Activated CD4-positive, alpha-beta T cell treated with anti-CD3 and anti-CD28 coated beads, Interleukin-2, amount 50 U/mL, for 48 hours (primary cell): ENCODE measurements at places on chromosomes 16 and 17.
A peak's percentile ranks its signal among the peaks of the same experiment; 100 is the strongest.

DNA sequence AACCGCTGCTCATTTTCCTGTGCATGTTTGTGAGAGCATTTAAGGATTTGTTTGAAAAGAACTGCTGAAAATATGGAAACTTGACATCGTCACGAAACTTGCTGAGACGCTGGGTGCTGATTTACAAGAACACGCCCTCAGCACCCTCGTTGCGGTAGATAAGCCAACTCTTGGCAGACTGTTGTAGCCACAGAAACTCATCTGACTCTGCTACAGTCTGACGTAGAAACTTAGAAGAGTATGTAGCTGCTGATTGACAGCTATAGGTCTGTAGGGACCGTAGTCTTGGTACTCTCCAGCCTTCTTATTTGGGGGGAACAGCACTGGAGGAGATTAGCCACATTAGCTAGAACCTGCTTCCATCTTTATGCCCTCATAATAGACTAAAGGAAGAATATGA is 36.1 kb upstream of the MYH2 start:
- no peak for DNase-seq

DNA sequence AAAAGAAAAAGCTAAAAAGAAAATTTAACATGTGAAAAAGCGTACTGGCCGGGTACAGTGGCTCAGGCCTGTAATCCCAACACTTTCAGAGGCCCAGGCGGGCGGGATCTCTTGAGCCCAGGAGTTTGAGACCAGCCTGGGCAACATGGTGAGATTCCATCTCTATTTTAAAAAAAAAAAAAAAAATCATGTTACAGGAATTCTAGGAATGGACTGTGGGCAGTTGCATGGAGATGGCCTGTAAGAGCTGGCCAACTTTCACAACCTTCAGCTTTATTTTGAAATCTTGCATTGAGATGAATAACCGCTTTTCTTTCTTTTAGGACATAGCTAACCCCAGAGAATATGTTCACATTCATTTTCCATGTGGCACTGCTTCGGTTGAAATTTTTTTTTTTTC is 8.2 kb upstream of the CIAO3 start:
- no peak for DNase-seq

DNA sequence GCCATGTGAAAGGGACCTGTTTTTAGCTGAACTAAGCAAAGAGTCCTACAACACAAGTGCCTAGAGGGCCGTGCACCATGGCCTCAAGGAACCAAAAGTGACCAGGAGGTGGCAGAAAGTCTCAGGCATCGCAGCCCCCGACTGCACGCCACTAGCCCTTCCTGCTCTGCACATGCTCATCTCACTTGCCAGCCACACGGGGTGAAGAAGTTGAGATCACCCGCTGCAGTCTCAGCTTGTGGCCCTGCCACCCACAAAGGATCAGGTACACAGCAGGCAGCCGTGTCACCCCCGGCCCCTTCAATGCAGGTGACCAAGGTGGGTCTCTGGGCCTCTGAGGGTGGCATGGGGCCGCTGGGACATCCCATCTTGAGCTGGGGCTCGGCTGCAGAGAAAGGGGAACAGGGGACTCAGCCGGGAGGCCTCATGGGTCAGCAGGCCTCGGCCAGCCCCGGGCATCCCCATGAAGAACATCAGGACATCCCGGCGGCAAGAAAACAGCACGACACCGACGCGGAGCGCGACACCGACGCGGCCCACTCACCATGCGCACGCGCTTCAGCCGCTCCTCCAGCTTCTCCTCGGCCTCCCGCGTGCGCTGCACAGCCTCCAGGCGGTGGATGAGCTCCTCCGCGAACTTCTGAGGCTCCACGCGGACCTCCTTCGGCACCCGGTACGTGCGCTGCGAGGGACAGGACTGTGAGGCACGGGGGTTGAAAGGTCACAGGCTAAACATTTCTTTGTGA is 21.0 kb downstream of the PDIA2 start:
- no peak for DNase-seq

- no peak for DNase-seq
These were observed 181.2 kb downstream of the PARN start for GRCh38 chr16:14448879-14449278.

GRCh38 chr16:66382171-66382965 is 15.9 kb downstream of the CDH5 start:
- DNase-seq = no peak

DNA sequence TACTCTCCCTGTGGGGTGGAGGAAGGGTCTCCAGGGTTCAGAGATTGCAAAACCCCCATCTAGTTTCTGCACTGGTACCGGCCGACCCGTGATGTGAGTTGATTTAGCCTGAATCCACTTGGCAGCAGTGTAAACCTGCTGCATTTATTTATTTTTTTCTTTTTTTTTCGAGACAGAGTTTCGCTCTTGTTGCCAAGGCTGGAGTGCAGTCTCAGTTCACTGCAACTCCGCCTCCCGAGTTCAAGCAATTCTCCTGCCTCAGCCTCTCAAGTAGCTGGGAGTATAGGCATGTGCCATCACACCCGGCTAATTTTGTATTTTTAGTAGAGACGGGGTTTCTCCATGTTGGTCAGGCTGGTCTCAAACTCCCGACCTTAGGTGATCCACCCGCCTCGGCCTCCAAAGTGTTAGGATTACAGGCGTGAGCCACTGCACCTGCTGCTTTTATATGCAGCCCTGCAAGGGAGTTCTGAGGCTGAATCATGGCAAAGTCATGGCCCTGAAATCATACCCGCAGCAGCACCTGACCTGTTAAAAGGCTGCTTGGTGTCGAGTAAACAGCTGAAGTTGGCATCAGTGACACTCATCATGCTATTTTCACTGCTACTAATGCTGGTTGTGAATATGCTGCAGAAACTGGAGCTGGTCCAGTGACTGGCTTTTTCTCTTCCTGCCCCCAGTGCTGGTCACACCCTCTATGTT is 21.4 kb downstream of the DEXI start:
- DNase-seq = no peak

DNA sequence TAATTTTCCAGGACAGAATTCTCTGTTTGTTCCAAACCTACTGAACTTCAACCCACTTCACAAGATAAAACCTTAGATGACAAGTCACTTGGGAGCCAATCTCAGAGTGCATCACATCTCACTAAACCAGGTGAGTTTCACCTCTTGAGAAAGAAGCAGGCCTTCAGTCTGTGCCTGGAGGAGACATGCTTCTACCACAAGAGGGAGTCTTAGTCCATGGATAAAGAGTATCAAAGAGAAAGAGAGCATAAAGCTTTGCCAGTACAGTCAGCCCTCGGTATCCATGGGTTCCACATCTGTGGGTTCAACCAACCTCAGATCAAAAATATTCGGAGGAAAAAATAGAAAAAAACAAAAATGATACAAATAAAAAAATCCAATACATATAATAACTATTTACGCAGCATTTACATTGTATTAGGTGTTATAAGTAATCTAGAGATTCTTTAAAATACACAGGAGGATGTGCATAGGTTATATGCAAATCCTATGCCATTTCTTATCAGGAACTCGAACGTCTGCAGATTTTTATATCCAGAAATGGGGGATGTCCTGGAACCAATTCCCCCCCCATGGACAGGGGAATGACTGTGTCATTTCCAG is 37.7 kb downstream of the DUSP14 start:
- no peak for DNase-seq

DNA sequence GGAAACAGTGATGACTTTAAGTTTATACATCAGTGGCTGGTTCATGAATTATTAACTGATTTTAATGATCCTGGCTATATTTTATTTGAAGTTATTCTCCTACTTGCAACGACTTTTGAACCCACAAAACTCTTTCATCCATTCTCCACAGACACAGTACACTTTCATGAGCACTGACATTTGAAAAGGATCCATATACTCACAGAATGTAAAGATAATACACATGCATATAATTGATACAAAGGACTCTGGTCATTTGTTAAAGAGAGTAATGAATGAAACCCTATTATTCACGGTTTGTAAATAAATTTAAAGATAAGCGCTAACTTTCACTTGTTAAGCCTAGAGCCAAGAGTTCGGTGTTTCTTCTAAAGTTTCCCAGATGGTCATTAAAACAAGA is 3.3 kb downstream of the TOX3 start:
- DNase-seq = no peak

- DNase-seq = no peak
These were observed 11.9 kb downstream of the KATNB1 start for GRCh38 chr16:57747496-57747895.

GRCh38 chr16:48160575-48160974 is 4.8 kb upstream of the ABCC12 start:
- DNase-seq = no peak

DNA sequence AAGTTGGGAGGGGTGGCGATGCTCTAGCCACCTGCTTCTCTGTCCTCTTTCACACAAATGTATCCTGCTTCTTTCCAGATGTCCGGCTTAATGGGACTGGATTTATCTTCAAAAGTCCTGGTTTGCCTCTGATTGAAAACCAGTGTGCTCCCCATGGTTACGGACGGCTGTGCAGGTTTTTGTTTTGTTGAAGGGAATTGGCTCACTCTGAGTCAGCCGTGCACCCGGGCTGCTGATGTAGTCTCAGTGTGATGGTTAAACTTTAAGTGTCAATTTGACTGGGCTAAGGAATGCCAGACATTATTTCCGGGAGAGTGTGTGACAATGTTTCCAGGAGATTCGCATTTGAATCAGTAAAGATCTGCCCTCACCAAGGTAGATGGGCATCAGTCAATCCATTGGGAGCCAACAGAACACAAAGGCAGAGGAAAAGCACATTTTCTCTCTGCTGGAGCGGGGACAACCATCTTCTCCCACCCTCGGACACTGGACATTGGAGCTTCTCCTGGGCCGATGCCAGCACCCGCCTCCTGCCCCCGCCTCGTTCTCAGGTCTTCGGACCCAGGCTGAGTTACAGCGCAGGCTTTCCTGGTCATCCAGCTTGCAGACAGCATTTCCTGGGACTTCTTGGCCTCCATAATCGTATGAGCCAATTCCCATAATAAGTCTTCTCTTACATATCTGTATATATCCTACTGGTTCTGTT is 126.9 kb upstream of the TNRC6C start:
- no peak for DNase-seq

DNA sequence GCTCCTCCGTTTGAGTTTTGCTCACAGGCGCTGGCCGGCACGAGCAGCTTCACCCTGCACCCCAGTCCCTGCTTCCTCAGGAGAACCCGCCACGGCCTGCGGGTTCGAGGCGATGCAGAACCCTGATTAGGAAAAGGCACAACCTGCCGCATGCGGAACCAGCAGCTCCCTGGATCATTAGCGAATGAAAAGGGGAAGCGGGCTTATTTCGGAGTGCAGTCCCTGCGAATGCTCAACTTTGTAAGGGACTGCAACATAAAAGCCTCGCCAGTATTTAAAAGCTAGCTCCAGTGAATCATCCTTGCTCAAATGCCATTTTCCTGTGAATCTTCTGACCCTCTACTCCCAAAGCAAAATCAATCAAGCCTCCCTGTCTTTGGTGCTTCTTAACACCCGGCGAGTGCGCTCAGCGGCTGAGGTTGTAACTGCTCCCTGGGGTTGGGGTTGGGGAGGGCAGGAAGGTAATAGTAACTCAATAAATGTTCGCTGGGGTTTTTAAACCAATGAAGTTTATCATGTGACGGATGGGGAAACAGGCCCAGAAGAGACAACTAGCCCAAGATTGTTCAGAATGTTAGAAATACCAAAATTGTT is 678 bp upstream of the AKAP10 start:
- peak; percentile 26 for DNase-seq

DNA sequence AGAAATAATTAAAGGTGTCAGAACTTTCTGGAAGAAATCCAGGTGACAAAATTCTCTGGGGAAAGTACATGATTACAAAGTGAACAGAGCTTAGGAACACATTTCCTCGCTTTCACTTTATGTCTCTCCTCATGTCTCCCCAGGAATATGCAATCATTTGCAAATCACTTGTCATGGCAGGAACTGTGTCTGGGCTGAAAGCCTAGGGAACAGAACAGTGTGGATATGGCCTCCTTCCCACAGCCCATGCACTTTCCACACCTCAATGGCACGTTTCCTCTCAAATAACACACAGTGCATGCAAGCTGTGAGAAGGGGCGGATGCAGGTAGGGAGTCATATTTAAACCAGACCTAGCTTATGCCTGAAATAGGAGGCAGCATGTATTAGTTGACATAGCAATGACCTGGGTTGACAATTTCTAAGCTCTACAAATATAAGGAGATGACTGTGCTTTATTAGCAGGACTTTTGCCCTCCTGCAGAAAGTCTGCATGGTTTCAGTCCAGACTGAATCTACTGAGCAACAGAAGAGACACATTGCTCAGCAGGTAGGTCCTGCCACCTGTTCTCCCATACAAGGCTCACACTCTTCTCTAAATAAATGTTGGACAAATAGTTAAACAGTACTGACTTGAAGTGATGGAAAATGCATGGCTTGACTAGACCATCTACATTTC is 236.0 kb upstream of the ELAC2 start:
- no peak for DNase-seq

- no peak for DNase-seq
These were observed 169.6 kb downstream of the XYLT1 start for GRCh38 chr16:17301184-17301583.

GRCh38 chr17:34133350-34133749 is 121.7 kb upstream of the CCL2 start:
- DNase-seq = no peak

DNA sequence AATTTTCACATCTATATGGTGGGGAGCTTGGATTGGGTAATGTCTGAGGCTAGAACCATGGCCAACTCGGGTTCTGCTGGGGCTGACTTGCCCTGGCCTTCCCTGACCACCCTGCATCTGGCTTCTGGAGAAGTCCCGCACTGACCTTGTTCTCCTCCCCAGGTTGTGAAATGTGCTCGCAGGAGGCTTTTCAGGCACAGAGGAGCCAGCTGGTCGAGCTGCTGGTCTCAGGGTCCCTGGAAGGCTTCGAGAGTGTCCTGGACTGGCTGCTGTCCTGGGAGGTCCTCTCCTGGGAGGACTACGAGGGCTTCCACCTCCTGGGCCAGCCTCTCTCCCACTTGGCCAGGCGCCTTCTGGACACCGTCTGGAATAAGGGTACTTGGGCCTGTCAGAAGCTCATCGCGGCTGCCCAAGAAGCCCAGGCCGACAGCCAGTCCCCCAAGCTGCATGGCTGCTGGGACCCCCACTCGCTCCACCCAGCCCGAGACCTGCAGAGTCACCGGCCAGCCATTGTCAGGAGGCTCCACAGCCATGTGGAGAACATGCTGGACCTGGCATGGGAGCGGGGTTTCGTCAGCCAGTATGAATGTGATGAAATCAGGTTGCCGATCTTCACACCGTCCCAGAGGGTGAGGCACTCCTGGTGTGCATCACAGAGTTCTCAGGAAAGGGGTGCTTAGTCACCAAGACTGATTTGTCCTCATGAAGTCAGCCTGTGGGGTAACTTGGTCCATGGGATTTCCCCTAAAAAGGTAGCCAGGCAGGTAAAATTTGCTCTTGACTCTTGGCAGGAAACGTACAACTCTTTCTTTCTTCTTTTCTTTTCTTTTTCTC is 6.1 kb downstream of the NOD2 start:
- DNase-seq = peak; percentile 81

DNA sequence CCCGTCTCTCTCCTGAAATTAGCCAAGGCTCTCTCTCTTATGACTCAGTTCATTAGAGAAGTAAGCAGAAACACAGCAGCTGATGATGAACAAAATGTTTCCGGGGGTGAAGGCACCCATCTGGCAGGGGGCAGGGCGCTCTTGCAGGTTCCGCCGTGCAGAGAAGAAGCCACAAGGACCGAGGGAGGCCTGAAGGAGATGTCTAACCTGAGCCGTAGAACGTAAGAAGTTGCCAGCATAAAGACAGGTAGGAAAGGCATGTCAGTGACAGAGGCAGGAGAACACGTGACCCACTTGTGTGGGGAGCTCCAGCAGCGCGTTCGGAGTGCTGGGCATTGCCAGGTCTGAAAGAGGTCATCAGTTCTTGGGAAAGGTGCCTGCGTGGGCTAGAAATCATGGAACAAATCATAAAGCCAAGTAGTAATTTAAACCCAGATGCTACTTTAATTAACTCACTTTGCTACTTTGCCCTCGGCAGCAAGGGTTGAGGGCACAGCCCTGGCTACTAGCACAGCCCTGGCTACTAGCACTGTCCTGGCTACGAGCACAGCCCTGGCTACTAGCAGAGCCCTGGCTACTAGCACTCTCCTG is 198.6 kb downstream of the RPTOR start:
- DNase-seq = peak; percentile 56
